Foreskin keratinocyte (primary cell): ENCODE measurements at places on chromosomes 7 and 10. TPM values are rescaled to one million over a fixed set of nuclear protein-coding genes. Genes with fewer than 3 reads are reported as not detected.

- DNase-seq: no peak
These were observed 212.0 kb upstream of the IGFBP3 start for GRCh38 chr7:46133072-46133471.

GRCh38 chr10:100571084-100571856 is 35.5 kb downstream of the HIF1AN start:
- no peak for DNase-seq

GRCh38 chr7:139875821-139876241 is 46.8 kb downstream of the TBXAS1 start:
- DNase-seq: no peak

DNA sequence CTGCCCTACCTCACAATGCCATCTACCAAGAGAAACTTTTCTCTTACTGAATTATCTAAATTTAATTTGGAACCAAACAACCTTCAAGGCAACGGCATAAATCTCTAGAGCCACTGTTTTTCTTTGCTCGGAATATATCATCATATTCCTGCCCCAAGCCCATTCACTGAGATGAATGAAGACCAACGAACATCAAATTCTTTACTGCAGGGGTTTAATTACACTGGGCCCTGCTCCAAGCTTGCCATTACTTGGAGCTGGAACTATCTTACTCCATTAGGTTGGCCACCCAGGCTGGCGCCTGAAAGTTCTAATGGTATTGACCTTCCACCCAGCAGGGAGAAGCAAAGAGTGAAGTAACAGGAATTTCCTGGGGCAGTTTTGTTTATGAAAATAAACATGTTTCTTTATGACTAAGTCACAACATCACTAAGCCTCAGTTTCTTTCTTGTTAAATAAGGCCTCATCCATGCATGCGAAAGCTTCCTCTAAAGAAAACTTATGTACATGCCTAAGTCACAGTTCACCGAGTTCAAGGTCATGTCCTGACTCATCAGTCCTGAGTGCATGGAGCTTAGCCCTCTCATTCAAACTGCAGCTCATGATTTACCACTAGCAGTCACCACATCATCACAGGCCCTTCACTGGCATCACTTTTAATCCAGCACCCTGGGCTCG is 42.1 kb upstream of the ANAPC16 start:
- no peak for DNase-seq

GRCh38 chr10:32362571-32362970 is 15.6 kb upstream of the EPC1 start:
- DNase-seq: no peak

Gene KIAA1217
- 3.2 and 4.1 TPM in 2 replicates for polyA plus RNA-seq

- no peak for DNase-seq
These were observed 7.8 kb downstream of the PDIA4 start for GRCh38 chr7:149020483-149020882.

- DNase-seq: no peak
These were observed 757 bp downstream of the RAB19 start for GRCh38 chr7:140404565-140405065.

Gene ZNF365
- polyA plus RNA-seq: 2.8 and 3.6 TPM in 2 replicates

Gene PNLIPRP2
- polyA plus RNA-seq: not detected in 2 replicates

Gene MUC3A
- polyA plus RNA-seq: 0.37 and 0.77 TPM in 2 replicates

DNA sequence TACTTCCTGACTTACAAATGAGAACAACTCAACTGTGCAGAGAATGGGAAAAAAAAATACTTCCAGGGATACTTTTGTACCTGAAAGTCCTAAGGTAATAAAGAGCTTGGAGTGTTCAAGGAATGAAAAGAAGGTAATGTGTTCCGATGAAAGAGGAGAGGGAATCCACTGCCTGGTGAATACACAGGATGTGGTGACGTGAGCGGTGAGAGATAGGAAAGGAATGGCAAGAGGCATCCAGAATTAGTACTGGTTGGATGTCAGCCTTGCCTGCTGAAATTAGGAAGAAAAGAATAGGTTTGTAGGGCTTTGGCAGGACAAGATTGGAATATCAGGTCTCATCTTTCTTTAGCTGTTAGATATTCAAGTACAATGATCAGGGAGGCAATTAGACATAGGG is 347.7 kb downstream of the POM121L12 start:
- DNase-seq: no peak

DNA sequence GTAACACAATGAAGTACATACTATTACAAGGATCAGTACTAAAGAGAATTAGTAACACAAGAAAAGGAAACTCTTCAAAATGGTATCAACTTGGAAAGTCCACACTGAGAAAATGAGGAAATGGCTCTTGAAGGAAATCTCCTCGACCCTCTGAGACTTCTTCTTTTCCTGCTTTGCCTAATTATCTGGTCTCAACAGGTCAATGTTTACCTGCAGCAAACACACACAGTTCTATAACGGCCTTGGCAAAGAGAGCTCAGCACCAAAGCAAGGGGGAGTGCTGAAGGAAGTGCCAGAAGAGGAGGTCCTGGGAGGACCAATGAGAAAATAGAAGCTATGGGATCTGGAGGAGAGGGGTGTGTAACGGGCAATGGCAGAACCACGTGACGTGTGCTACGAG is 21.9 kb downstream of the CHCHD3 start:
- no peak for DNase-seq
